ENCODE measurements at places on chromosomes 7 and 10. TPM values are rescaled to one million over a fixed set of nuclear protein-coding genes. Genes with fewer than 3 reads are reported as not detected.

Gene METTL27
- total RNA-seq: not detected

Gene PPP1R17
- total RNA-seq: not detected

Gene GHRHR
- total RNA-seq: not detected

Gene COX19
- 21.3 TPM for total RNA-seq

- no peak overlapping the region for H3K4me3 ChIP-seq
- H3K4me1 ChIP-seq: no peaks in the 10 kb centered on the region
- no peaks in the 10 kb centered on the region for H3K27me3 ChIP-seq
- H3K27ac ChIP-seq: no peak overlapping the region
- DNase-seq: no peak
These were observed 49.7 kb downstream of the PDK4 start for GRCh38 chr7:95546647-95547046.

DNA sequence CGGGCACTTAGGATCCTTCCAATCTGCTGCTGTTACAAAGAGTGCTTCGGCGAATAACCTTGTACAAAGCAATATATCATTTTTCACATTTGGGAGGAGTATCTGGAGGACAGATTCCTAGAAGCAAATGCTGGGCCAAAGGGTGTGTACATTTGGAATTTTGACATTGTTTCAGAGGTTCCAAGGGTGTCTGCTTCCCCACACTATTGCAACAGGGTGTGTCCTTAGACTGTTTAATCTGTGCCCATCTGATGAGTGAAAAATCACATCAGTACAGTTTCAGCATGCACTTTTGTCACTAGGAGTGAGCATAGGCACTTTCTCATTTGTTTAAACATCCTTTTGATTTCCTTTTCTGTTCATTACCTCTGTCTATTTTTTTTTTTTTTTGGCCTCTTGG, 8.6 kb upstream of the ELFN1 start:
- no peaks in the 10 kb centered on the region for H3K4me1 ChIP-seq
- H3K27ac ChIP-seq: no peak overlapping the region
- DNase-seq: no peak
- H3K4me3 ChIP-seq: no peak overlapping the region

- H3K4me3 ChIP-seq: no peak overlapping the region
- no peaks in the 10 kb centered on the region for H3K27me3 ChIP-seq
- no peak overlapping the region for H3K27ac ChIP-seq
- DNase-seq: no peak
- no peaks in the 10 kb centered on the region for H3K36me3 ChIP-seq
These were observed 40.9 kb upstream of the ELAPOR2 start for GRCh38 chr7:87100326-87100725.

GRCh38 chr10:78437998-78438906, 404.6 kb downstream of the RPS24 start:
- no peaks in the 10 kb centered on the region for H3K27me3 ChIP-seq
- DNase-seq: no peak
- no peak overlapping the region for H3K27ac ChIP-seq
- H3K36me3 ChIP-seq: no peaks in the 10 kb centered on the region
- H3K4me3 ChIP-seq: no peak overlapping the region
- no peaks in the 10 kb centered on the region for H3K4me1 ChIP-seq

GRCh38 chr10:36840788-36841187, 284.6 kb upstream of the ANKRD30A start:
- H3K27ac ChIP-seq: no peak overlapping the region
- no peak overlapping the region for H3K4me3 ChIP-seq
- no peaks in the 10 kb centered on the region for H3K36me3 ChIP-seq
- H3K27me3 ChIP-seq: no peaks in the 10 kb centered on the region

DNA sequence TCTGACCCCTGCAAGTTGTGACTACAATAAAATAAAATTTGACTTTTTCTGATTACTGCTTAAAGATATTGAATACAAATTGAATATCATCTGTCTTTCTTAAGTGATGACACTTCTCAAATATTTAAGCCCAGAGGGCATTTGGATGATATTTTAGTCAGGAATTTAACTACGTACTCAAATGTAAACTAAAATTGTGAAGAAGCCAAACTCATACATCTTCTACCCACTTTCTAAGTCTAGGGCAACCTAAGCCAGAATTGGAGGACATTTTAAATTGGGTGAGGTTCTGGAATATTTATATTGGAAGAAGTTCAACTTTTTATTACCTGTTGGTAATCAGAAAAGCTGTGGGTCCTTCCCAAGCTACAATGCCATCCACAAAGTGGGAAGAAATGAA, 149.1 kb upstream of the WDR11 start:
- H3K4me3 ChIP-seq: no peak overlapping the region
- no peak overlapping the region for H3K27ac ChIP-seq
- no peaks in the 10 kb centered on the region for H3K27me3 ChIP-seq
- no peaks in the 10 kb centered on the region for H3K36me3 ChIP-seq
- H3K4me1 ChIP-seq: no peaks in the 10 kb centered on the region
- no peak for DNase-seq

GRCh38 chr7:139230774-139231512, at the start of gene UBN2:
Gene UBN2, plus strand, starts transcription at chr7:139231237. Its CDS starts 248 bp downstream, at chr7:139231485.
- H3K27me3 ChIP-seq: no peaks in the 10 kb centered on the region
- peak within 1 kb of the TSS; percentile 86 for H3K27ac ChIP-seq

- no peaks in the 10 kb centered on the region for H3K36me3 ChIP-seq
- H3K4me1 ChIP-seq: no peaks in the 10 kb centered on the region
- H3K4me3 ChIP-seq: no peak overlapping the region
- no peaks in the 10 kb centered on the region for H3K27me3 ChIP-seq
- H3K27ac ChIP-seq: no peak overlapping the region
These were observed 25.2 kb downstream of the NHLRC2 start for GRCh38 chr10:113879691-113880090.

GRCh38 chr7:159024280-159024951, 120.3 kb downstream of the VIPR2 start:
- no peak for DNase-seq
- H3K27me3 ChIP-seq: no peaks in the 10 kb centered on the region
- H3K4me1 ChIP-seq: no peaks in the 10 kb centered on the region
- no peaks in the 10 kb centered on the region for H3K36me3 ChIP-seq
- H3K4me3 ChIP-seq: no peak overlapping the region
- no peak overlapping the region for H3K27ac ChIP-seq

GRCh38 chr7:150784954-150785353, 15.2 kb downstream of the TMEM176B start:
- DNase-seq: no peak
- H3K27me3 ChIP-seq: peaks cover 4% of the 10 kb centered on the region
- no peak overlapping the region for H3K27ac ChIP-seq
- H3K36me3 ChIP-seq: no peaks in the 10 kb centered on the region
- no peaks in the 10 kb centered on the region for H3K4me1 ChIP-seq
- no peak overlapping the region for H3K4me3 ChIP-seq

DNA sequence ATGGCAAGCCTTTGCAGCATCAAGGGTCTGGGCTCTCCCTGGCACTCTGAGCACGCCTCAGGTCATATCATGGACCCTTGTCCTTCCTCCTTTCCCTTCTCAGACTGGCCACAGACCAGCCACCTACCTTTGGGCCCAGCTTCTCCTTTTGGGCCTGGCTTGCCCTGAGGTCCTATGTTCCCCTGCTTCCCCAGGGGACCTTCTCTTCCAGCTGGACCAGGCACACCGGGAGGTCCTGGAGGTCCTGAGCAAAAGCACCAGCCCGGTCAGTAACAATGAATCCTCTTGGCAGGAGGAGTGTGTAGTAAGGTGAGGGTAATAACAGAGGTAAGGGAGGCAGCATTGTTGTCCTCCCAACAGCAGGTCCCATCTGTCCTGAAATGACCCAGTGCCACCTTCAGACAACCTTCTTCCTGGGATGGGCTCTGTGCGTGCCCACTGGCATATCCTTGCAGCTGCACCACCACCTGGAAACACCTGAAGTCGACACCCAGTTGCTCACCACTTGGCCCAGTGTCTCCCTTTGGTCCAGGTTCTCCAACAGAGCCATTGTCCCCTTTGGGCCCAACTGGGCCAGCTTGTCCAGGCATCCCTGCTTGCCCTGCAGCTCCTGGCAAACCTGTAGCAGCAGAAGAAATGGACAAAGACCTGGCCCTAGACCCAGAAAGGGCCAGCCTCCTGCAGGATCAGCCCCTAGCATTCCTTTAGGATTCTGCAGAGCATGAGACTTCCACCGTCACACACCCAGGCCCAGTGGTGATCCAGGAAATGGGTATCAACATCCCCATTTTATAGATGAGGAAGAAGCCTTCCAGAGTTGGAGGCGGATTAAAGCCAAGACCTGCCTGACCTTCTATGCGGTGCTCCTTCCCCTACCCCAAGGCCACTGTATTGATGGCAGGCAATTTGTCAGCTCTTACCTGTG, 6.4 kb downstream of the SFTPD start:
- H3K27me3 ChIP-seq: no peaks in the 10 kb centered on the region
- H3K4me1 ChIP-seq: no peaks in the 10 kb centered on the region
- no peak overlapping the region for H3K27ac ChIP-seq
- DNase-seq: no peak
- H3K36me3 ChIP-seq: no peaks in the 10 kb centered on the region

DNA sequence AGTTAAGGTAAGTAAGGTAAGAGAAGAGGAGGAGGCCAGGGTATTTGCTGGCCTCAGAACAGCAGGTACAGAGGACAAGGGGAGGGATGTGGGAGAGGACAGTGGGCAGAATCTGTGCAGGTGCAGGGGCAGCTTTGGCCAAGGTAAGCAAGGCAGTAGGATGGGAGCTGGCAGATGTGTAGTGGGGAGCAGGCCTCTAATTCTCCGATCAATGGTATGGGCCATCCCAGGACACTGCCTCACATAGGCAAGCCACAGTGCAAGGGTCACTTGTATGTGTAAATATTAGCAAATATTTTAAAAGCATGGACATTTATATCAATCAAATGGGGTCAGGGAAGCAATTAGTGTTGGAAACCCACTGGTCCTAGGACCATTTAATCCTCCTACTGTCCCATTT, 373.5 kb downstream of the GRID1 start:
- H3K4me3 ChIP-seq: no peak overlapping the region
- no peaks in the 10 kb centered on the region for H3K27me3 ChIP-seq
- H3K4me1 ChIP-seq: no peaks in the 10 kb centered on the region
- H3K36me3 ChIP-seq: no peaks in the 10 kb centered on the region
- DNase-seq: no peak
- H3K27ac ChIP-seq: no peak overlapping the region
